ENCODE measurements at places on chromosomes 1 and 21.
A peak's percentile ranks its signal among the peaks of the same experiment; 100 is the strongest.

- DNase-seq = no peak
Observed at GRCh38 chr1:11940260-11940921, 5.9 kb downstream of the PLOD1 start.

DNA sequence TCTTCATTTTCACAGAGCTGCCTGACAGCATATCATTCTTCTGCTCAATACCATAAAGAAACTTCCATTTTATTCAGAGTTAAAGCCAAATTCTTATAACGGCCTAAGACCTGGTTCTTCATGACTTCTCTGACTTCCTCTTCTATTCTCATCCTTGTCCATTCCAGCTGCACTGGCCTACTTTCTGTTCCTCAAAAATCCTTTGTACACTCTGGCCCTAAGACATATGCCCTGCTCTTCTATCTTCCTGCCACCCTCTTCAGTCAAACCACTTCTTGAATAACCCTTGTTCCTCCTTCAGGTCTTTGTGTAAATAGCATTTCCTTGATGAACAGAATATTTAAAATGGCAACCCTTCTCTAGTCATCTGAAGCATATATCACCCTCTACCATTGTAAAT lies 1338.7 kb upstream of the ADGRL2 start:
- no peak for DNase-seq

DNA sequence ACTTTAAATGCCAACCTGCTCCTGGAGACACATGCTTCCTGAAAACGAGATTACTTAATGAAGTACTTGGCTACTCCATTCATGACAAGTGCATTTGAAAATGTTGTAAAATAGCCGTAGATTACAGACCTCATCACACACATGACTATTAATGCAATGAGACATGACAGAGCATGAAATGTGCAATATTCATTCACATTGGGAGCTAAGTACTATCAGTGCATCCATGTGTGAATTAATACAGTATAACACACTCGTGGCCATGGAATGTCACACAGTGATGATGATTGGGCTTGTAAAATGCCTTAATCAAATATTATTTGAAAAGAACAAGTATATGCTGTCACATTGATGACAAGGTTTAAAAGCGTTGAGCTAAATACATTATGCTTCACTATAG lies 407.0 kb downstream of the AMY1C start:
- DNase-seq = no peak

- peak; percentile 22 for DNase-seq
Observed at GRCh38 chr1:92482665-92483609, 3.8 kb downstream of the GFI1 start.
